Stimulated activated CD4-positive, alpha-beta T cell treated with anti-CD3 and anti-CD28 coated beads, Interleukin-12 subunit alpha, Interleukin-12 subunit beta, amount 100 ng/mL, for 24 hours (primary cell): ENCODE measurements at places on chromosomes 2 and 18.

DNA sequence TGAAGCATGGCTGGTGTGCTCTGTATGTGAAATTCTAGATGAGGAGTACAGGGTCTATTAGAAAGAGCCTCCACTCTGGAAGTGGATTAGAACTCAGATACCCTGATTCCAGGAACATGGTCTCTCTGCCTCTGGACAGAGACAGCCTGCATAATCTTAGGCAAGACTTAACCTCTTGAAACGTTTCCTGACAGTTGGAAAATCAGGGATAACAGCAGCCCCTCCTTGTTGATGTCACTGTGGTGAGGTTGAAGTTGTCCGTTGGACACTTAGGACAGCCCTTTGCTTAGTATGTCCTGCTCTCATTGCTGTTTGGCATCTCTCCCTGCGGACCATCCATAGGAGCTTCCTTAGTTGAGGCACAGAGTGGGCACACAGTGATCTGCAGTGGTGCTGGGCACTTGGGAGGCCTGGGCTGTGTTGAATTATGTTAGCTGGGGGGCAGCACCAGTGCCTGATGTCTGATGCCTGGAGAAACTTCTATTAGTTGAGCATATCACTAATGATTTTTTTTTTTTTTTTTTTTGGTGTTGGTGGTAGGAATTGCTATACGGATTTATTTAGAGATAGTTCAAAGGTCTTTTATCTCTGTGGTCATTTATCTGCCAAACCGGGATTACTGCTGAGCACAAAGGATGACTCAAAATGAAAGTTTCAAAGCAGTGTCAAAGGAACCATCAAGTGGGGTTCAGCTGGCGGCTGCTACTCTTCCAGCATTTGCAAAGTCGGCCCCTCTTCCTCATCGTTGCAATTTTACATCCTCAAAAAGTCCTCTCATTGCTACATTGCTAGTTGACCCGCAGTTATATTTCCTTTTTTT, 28.8 kb downstream of the SETBP1 start:
- no peak for DNase-seq

GRCh38 chr2:169141713-169142352, 72.5 kb downstream of the DHRS9 start:
- DNase-seq: peak; percentile 50

GRCh38 chr2:30826916-30827315, 19.7 kb upstream of the CAPN13 start:
- DNase-seq: no peak

- DNase-seq: no peak
Measured at GRCh38 chr2:196170213-196170605, 1.2 kb downstream of the STK17B start.

DNA sequence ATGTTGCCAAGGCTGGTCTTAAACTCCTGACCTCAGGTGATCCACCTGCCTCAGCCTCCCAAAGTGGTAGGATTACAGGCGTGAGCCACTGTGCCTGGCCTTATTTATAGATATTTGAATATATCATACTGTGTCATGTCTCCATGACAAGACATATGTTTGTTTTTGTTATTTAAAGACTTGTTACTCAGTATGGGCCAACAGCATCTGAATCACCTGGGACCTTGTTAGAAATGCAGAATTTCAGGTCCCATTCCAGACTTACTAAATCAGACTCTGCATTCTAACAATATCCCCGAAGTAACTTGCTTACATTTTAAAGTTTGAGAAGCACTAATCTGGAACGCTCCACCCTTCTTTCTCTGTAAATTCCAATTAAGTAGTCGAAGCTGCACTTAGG, 33.2 kb downstream of the RPE start:
- DNase-seq: no peak
